ENCODE measurements at places on chromosomes 2 and 18. TPM values are rescaled to one million over a fixed set of nuclear protein-coding genes. Genes with fewer than 3 reads are reported as not detected.

DNA sequence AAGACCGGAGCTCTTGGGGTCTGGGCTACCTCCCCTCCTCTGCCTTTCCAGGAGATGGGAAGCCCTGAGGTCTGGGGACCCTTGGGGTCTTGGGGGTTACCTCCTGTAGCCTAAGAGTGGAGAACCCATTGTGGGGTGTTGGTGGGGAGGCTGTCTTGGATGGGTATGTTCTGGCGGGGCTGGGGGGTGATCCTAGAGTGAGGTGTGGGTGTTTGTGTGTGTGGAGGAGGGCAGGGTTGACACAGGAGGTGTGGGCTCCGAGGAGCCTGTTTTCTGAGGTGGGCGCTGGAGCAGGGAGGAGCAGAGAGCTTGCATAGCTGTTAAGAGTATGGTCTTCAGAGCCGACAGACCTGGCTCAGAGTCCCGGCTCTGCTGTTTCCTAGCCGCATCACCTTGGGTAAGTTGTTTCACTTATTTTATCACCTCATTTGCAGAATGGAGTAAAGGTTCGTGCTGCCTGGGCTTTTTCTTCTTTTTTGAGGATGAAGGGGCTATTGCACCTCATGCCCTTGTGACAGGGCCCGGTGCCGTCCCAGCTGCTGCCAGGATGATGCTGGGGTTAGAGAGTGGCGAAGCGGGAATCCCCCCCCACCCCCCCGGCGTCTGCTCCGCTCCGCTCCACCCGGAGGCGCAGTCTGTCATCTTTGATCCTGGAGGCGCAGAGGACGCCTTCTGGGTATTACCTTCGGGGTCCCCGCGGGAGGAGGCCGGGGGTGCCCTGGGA, 17.2 kb downstream of the TET3 start:
- H3K4me1 ChIP-seq, result peaks cover 47% of the 10 kb centered on the region
- no peak for DNase-seq
- H3K4me3 ChIP-seq, result peak overlapping the region; percentile 58
- H3K27me3 ChIP-seq, result no peaks in the 10 kb centered on the region
- peaks cover 12% of the 10 kb centered on the region for H3K36me3 ChIP-seq

SIGLEC15 gene
- not detected for total RNA-seq

DNA sequence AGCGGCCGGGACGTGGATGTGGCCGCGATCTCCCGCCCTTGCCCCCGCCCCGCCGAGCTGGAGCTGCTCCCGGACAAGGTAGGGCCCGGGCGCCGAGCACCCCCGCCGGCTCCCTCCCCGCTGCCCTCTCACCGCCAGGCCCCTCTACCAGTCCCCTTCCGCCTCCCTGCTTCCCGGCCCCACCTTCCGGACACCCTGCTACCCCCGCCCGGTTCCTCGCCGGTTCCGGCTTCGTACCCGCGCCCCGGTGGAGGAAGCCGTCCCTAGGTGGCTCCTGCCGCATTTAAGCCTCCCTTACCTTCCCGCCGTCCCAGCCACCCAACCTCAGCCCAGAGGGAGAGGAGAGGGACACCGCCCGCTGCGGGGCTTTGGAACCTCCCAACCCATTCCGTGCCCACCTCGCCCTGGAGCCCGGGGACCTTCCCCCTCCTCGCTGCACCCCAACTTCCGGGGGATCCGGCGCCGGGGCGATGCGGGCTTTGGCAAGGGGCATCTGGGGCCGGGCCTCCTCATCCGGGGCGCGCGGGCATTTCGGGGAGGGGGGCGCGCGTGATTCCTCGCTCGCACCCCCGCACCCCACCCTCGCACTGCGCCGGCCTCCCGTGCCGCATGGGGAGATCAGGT, 475 bp downstream of the B3GNT2 start:
- peaks cover 36% of the 10 kb centered on the region for H3K4me1 ChIP-seq
- no peaks in the 10 kb centered on the region for H3K27me3 ChIP-seq
- H3K36me3 ChIP-seq, result no peaks in the 10 kb centered on the region
- DNase-seq, result peak; percentile 82
- H3K27ac ChIP-seq, result peak overlapping the region; percentile 70

SCYGR2 gene
- not detected for total RNA-seq

DNA sequence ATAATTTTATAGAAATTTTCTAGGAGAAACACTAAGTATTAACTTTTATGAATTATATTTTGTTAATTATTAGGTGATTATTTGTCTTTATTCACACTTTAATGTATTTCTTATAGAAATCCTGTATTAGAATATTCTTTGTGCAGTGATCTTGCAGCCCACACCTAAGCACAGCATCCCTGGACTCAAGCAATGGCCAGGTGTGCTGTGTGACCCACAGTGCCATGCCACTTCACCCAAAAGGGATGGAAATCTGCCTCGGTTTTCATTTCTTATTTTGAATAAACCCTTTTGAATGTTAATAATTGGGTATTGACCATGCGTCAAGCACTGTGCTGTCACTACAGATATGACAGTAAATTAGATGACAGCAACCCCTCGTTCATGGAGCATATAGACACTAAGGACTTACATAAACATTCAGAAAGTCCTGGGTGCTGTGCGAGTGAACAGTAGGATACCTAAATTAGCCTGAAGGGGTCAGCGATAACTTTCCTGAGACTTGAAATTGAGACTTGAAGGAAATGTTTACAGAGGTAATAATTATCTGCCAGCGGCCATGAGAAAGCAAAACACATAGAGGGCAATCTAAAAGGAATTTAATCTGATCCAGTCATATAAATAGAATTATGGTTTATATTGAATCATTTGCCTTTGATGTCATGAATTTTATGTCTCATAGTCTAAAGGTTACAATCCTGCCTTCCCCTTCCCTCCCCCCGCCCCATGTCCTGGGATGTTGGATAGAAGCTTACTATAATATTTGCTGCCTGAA, 52.7 kb upstream of the CALCRL start:
- no peak overlapping the region for H3K27ac ChIP-seq
- H3K4me1 ChIP-seq, result peaks cover 12% of the 10 kb centered on the region
- H3K4me3 ChIP-seq, result no peak overlapping the region
- H3K27me3 ChIP-seq, result no peaks in the 10 kb centered on the region
- peak; percentile 59 for DNase-seq

- peaks cover 1% of the 10 kb centered on the region for H3K4me1 ChIP-seq
- DNase-seq, result no peak
- H3K27ac ChIP-seq, result no peak overlapping the region
- H3K4me3 ChIP-seq, result no peak overlapping the region
These were observed 5.6 kb upstream of the EML4 start for GRCh38 chr2:42163444-42164045.

DNA sequence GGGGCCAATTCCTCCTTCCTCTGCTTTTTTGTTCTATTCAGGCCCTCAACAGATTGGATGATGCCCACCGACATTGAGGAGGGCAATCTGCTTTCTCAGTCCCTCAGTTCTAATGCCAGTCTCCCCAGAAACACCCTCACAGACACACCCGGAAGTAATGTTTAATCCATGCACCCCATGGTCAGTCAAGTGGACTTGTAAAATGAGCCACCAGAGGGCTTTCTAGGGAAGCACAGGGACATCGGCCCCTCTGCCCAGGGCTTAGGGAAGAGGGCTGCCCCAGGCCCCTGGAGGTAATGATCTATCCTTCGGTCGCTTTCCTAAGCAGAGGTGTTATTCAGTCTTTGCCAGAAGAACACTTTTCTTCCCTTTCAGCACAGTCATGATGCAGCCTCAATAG, 107.4 kb downstream of the PDCL3 start:
- no peaks in the 10 kb centered on the region for H3K4me1 ChIP-seq
- no peak overlapping the region for H3K27ac ChIP-seq

GRCh38 chr2:234050455-234051135, at the start of gene SPP2:
TSS of gene SPP2 (plus strand) at chr2:234050702. CDS start at chr2:234050787, 85 bp downstream.
- no peak for DNase-seq
- H3K27me3 ChIP-seq, result no peaks in the 10 kb centered on the region
- H3K4me3 ChIP-seq, result no peak within 1 kb of the TSS
- H3K27ac ChIP-seq, result no peak within 1 kb of the TSS
- H3K36me3 ChIP-seq, result no peaks in the 10 kb centered on the region
- H3K4me1 ChIP-seq, result no peaks in the 10 kb centered on the region

- H3K27ac ChIP-seq, result no peak overlapping the region
- no peaks in the 10 kb centered on the region for H3K4me1 ChIP-seq
- H3K27me3 ChIP-seq, result peaks cover 13% of the 10 kb centered on the region
- no peaks in the 10 kb centered on the region for H3K36me3 ChIP-seq
These were observed 228.8 kb downstream of the VAPA start for GRCh38 chr18:10142496-10143160.

DNA sequence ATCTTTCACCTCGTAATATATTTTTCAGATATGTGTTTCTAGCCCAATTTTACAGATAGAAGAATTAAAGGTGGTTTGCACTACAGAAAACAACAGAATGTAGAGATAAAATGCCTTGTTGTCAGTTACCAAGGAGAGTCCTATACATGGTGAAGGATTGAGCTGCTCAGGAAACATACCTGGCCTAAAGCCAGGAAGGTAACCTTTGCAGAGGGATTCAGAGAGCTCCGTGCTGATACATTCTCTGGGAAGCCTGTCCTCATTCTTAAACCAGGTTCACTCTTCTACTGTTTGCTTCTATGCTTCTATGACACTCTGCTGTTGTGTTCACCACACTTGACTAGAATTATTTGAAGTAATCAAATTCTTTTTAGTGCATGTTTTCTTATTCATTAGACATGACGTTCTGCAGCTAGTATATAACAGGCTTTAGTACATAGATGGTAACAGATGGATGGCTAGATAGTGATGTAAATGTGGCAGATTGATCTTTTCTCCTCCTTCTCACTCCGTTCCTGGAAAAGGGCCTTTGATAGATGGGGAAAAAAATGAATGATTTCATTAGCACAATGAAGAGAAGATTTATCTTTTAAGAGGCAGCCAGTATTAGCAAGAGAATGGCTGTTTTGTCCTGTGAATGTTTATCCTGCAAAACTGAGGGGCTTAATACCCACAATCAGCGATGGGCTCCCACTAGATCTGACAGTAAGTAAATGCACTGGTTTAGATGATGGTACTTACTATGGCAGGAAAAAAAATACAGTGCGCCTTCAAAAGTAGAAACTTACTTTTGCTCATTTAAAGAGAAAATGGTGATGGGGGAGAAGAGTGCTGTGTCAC, 589.6 kb upstream of the FAM98A start:
- H3K27ac ChIP-seq, result no peak overlapping the region
- H3K4me3 ChIP-seq, result no peak overlapping the region
- H3K4me1 ChIP-seq, result no peaks in the 10 kb centered on the region
- H3K27me3 ChIP-seq, result no peaks in the 10 kb centered on the region
- no peaks in the 10 kb centered on the region for H3K36me3 ChIP-seq

- H3K4me1 ChIP-seq, result no peaks in the 10 kb centered on the region
- DNase-seq, result no peak
- H3K27ac ChIP-seq, result no peak overlapping the region
- H3K36me3 ChIP-seq, result no peaks in the 10 kb centered on the region
These were observed 540.5 kb downstream of the SLC4A3 start for GRCh38 chr2:220167956-220168355.

DNA sequence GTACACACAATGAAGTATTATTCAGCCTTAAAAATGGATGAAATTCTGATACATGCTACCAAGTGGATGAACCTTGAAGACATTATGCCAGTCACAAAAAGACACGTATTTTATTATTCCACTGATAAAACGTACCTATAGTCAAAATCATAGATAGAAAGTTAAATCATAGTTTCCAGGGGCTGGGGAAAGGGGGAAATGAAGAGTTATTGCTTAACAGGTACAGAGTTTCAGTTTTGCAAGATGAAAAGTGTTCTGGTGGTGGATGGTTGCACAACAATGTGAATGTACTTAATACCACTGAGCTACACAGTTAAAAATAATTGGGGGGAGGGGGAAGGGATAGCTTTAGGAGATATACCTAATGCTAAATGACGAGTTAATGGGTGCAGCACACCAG, 279.0 kb upstream of the STON1 start:
- no peaks in the 10 kb centered on the region for H3K4me1 ChIP-seq
- H3K27ac ChIP-seq, result no peak overlapping the region
- DNase-seq, result no peak
- H3K4me3 ChIP-seq, result no peak overlapping the region
- no peaks in the 10 kb centered on the region for H3K27me3 ChIP-seq
- no peaks in the 10 kb centered on the region for H3K36me3 ChIP-seq

- H3K4me1 ChIP-seq, result no peaks in the 10 kb centered on the region
- H3K36me3 ChIP-seq, result no peaks in the 10 kb centered on the region
- H3K27me3 ChIP-seq, result peaks cover 6% of the 10 kb centered on the region
- no peak overlapping the region for H3K27ac ChIP-seq
- DNase-seq, result no peak
- H3K4me3 ChIP-seq, result no peak overlapping the region
These were observed 143.6 kb downstream of the TDRD15 start for GRCh38 chr2:21267232-21267835.

Data from K562 (cell line).